ENCODE measurements at places on chromosomes 4 and X.

GRCh38 chr4:103011378-103012025 is 8.0 kb downstream of the SLC9B1 start:
- DNase-seq = no peak

DNA sequence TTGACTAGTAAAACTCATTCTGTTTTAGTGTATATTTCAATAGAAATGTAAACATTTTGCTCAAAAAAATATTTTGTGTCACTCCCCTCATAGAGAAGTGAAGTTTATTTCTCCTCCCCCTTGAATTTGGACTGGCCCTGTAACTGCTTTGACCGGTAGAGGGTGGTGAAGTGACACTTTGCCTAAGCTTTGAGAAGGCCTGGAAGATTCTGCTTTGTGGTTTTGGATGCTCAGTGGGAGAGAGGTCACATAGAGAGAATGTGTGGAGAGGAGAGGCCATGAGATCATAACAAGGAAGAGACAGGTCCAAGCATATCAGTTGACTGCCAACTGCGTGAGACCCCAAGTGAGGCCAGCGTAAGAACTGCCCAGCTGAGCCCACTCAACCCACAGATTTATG is 19.1 kb upstream of the ARX start:
- no peak for DNase-seq

GRCh38 chr4:126890994-126891393 is 741.8 kb upstream of the INTU start:
- no peak for DNase-seq

DNA sequence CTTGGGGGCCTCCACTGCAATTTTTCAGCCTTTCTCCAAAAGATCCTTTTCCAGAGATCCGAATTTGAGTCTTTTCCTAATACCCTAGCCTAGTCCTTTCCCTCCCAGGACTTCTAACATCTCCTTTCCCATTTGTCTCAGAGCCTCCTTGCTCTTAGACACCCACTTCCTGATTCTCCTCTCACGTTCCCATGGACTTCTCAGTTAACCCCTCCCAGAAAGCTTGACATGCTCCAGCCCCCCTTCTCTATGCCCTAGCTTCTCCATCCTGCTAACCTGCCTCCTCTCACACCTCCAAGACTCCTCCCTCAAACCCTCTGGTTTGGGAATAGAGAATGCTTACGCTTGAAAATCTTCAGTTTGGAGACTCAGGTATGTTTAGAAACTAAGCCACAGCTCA is 2.5 kb downstream of the UBA1 start:
- no peak for DNase-seq

GRCh38 chr4:666436-666810 is 7.7 kb downstream of the ATP5ME start:
- DNase-seq = no peak

DNA sequence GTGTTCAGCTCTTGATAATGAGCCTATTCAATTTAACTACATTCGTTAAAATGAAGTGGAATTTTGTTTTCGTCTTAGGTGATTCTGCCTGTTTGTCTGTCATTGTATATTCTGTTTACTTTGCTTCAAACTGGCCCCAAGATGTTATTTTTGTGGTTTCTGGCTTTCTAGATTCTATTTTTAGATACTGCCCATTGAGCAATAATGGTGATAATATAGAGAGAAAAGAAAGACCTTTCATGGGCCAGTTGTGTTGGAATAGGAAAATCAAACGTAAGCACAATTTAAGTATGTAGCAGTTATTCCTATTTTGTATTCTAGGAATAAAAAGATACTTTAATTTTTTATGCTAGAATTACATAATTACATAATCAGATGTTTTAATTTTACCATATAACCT is 4.0 kb downstream of the CDKN2AIP start:
- DNase-seq = no peak

DNA sequence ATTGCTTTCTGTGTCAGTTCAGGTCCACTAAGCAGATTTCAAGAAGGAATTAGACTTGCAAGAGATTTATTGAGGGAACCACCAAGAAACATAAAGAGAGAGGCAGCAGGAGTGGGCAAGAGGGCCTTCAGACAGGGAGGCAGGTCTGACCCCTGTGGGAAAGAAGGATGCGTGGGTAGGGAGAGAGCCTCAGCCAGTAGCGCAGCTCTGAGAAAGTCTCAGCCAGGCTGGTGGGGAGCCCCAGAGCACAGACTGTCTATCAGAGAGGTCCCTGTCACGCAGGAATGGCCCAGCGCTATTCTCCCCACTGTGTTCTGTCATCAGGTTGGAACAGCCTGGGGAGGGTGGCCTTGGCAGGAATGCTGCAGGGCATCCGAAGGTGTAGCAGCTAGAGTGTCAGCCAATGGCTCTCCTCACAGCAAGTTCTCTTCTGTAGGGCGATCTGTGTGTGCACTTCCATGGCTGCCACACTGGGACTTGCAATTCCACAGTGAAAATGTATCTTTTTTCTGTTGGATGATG is 48.0 kb downstream of the OTC start:
- no peak for DNase-seq
